ENCODE measurements at places on chromosomes 12 and 14. TPM values are rescaled to one million over a fixed set of nuclear protein-coding genes. Genes with fewer than 3 reads are reported as not detected.

The STYK1 gene
- 1.1 TPM for total RNA-seq

The NUDT14 gene
- 22.9 TPM for total RNA-seq

The PRH2 gene
- total RNA-seq, result 0.70 TPM

The CD163L1 gene
- 5.8 TPM for total RNA-seq

The R3HDM2 gene
- 51.6 TPM for total RNA-seq

The C12orf60 gene
- total RNA-seq, result 2.7 TPM

The MYH7 gene
- 55.8 TPM for total RNA-seq
